ENCODE measurements at places on chromosomes 5 and 9.

DNA sequence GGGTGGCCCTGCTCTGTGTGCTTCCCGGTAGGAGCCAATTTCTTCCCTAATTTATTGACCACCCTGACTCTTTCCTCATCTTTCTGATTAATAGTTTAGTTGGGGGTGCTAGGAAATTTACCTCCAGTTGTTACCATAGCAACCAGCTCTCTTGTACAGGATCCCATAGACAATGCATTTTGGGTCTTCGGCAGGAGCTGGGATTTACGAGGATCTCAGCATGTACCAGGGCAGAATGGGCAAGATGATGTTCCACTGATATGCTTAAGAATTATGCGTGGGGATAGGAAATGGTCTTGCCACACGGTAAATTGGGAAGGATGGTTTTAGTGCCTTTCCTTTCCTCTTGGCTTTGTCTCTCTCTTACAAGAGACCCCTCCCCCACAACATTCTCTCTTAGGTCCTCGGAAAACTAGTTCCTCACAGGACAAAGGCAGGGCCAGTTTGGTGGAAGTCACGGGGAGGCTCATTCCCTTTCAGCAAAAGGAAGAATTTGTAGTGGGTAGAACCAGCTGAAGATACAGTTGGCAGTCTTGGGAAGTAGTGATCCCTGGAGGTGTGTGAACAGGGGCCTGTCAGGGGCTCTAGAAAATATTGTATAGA, 133.4 kb upstream of the SHB start:
- no peak for DNase-seq

DNA sequence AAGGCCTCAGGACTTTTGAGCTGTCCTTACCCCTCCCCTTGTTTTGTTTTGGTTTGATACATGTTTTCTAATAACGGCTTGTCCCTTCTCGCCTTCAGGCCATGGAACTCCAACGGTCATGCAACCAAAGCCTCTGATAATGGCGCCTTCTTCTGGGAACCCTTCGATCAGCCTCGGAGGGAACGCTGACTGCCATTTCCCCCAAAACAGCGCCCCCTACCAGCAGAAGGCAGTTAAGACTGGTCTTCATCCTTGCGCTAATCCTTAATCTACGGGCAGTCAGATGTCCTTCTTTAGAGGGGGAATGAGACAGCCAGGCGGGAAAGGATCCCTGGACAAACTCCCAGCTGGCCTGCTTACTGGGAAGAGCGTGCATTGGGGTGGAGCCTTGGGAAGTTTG, 276.6 kb downstream of the ICE1 start:
- no peak for DNase-seq

DNA sequence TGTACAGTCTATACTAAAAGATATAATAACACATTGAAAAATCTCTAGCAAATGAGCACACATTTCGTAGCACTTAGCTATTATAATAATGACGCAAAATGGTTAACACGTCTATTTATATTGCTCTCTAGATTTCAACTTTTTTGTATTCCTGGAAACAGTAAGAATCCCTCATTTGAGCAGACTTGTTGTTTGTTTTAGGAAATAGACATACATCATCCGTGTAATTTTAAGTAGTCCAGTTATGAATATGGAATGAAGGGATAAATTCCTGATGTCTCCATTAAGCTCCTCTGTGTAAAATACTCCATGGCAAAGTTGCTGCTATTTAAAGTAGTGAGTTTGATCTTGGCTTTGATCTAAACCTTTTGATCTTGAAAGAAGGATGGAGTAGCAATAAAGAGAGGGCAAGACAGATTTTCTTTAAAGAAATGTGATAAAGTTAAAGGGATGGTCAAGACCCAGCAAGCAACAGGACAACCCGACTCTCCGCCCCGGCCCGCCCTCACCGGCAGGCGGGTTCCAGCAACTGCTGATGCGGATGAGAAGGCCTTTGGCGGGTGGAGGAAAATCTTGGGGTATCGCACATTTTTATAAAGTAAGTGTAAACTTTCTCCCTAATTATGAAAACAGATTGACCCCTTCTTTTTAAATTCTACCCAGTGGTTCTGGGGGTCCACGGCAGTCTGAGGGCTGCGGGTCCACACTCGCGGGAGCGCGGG, 277.4 kb downstream of the AOPEP start:
- DNase-seq = no peak

GRCh38 chr9:3541206-3541605, 15.4 kb upstream of the RFX3 start:
- no peak for DNase-seq

DNA sequence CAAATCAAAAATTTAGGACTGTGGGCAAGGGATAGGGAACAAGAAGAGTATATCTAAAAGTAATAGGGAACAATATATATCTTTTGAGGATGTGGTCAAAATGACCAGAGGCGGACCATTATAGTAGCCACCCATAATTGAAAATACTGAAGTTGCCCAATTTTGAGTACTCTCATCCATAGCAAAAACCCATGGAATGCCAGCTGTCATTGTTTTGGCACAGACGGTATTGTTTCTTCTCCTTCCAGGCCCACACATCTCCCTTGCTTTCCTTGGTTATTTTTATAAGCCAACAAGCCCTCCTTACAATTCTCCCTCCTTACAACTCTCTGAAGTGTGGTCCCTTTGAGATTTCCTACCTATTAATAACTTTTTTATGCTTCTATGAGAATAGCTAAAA, 50.4 kb upstream of the RGMB start:
- no peak for DNase-seq

- DNase-seq = no peak
Measured at GRCh38 chr5:137822158-137822764, 45.4 kb upstream of the MYOT start.

- no peak for DNase-seq
Measured at GRCh38 chr9:104269996-104270963, 176.2 kb downstream of the SMC2 start.

- DNase-seq = no peak
Measured at GRCh38 chr5:133611357-133612248, 738 bp downstream of the FSTL4 start.

GRCh38 chr5:73615085-73615484, 10.9 kb upstream of the ARHGEF28 start:
- DNase-seq = no peak

DNA sequence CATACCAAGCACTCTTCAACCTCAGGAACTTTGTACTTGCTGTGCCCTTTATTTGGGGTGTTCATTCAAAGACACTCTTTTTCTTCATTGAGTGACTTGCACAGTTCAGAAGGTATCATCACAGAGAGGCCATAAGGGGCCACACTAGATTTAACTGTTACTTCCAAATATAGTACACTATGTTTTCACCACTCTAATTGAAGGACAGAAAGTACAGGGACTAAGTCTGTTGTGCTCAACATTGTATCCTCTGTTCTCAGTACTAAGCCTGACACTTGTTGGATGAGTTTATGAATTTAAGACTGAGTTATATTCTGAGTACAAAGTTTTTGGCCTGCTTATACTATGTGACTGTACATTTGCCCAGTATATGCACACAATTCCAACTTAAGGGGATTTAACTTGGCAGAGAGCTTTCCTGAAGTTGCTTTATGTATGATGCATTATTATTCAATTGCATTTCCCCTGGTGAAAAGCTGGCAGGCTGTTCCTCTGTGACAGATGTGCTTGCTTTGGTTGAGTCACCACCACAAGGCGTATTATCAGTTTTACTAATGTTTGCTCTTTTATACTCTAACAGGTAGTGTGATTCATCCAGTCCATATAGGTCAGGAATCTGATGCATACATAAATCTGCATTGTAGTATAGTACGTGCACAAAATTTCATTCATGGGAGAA, 714.8 kb downstream of the TLR4 start:
- no peak for DNase-seq

DNA sequence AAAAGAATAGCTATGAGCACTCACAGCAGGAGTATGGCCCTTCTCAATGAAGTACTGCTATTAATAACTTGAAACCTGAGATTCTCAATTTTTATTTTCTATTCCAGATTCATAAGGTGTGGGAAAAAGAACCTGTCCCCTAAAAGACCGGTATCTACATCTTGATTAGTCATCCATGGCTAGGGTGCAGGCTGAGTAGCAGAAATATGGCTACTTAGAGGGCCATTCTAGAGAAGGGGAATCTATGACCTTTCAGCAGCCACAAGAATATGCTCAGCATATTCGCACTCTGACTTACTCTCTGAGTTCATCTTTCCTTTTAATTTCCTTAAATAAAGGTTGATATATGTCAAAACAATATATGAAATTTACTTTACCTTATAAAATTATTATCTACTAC, 27.7 kb downstream of the WDR36 start:
- DNase-seq = no peak

DNA sequence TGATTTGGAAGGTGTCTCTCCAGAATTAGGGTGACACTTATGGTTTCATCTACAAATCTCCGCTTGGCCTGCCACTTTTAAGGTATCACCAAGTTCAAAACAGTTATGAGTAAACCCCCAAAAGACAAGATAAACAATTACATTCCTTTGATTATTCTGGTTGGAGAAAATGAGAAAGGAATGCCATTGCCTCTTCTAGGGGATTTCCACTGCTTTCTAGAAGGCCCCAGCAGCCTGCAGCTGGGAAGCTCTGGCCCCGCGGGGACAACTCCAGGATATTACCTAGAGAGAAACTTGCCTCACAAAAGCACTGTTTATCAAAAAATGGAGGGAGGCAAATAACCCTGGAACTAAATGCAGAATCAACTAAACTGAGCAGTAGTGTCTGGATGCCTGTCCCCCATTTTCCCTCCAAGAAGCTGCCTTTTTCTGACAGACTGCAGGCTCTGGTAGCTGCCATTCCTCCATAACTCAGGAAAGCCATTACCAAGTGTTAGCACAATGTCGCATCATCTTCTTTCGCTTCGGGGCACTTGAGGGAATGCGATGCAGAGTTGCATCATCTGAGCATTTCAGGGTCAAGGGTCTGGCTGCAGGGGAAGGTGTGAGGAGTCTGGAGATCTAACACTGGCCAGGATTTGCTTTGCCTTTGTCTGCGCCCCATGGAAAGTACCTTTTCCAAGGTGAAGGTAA, 71.5 kb upstream of the PLPP6 start:
- no peak for DNase-seq

DNA sequence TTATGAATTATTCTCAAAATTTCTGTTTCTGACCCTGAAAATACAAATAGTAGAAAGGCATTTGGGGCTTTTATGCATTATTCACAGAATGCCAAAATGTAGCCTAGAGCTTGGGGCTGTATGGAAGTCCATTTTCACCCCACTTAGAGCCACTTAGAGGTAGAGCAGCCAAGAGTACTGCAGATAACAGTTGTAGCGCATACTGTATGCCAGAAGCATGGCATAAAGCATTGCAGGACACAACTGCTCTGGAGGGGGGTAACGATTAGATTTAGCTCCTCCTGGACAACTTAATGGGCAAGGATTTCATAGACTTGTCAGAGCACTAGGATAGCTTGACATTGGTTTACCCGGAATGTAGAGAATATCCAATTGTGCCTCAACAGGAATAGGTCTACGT, 15.7 kb downstream of the SLC31A1 start:
- no peak for DNase-seq

DNA sequence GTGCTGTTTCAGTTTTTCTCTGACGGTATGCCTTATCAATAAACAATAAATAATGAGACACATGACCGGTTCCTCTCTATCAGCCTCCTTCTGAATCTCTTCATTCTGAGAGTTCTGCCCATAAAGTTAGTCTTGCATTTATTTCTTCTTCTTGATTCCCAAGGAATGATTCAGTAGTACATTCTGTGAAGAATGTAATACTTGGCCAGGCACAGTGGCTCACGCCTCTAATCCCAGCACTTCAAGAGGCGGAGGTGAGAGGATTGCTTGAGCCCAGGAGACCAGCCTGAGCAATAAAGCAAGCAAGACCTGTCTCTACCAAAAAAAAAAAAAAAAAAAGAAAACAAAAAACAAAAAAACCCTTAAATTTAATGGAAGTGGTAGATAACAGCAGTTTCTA, 53.9 kb downstream of the PAM start:
- no peak for DNase-seq

DNA sequence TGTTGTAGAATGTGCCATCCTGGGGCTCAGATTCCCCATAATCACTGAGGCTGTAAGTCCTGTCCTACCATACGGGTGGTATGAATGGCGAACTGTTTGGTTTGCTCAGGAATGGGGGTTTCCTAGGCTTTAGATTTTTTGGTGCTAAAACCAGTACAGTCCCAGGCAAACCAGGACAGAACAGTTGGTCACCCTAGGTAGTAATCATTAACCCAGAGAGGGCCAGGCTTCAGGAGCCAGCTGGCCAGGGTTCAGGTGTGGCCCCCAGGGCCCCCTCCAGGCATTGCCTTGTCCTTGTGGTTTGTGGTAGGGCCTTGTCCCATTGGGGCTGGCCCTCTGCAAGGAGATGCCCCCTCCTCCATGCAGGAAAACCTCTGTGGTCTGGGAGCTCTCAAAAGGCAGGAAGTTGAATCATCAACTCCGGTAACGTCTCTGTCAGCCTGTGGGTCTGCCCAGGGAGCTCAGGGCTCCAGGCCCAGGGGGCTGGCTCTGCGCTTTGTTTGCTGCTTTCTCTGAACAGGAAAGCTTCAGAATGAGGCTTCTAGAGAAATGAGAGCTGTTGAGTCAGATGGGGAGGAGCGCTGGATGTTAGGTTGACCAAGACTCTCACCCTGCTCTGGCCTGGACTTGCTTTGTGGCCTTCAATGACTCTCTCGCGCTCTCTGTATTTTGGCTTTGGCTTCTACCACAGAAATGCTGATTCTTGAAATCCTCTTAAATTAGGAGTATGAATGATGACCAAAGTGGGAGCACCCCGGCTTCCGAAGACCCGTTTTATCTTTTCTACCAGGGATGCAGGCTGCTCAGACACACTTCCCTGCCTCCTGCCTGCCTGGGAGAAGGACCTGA, 22.2 kb upstream of the JADE2 start:
- DNase-seq = no peak

GRCh38 chr9:91751922-91752321, 198.1 kb downstream of the ROR2 start:
- DNase-seq = no peak

DNA sequence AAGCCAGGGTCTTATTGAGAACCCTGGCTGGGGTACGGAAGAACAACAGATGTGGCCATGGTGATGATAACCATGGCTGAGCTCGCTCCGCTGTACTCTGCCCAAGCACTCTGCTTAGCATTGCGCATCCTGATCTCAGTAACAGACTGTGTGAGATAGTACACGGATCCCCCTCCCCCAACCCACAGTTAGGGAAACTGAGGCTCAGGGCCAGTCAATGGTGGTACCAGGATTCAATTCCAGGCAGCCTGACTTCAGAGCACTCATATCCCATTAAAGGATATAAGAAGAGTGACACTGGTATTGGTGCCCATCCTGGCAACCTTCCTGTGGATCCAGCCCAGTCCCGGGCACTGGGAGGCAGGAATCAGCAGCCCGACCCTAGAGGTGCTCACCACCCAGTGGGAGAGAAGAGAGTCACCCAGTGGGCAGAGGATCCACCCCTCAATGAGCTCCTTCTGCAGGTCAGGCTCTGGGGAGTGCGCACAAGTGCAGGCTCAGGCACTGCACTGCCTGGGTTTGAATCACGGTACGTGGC, 26.5 kb upstream of the KIF12 start:
- DNase-seq = no peak

- DNase-seq = no peak
Measured at GRCh38 chr5:176379881-176380280, 8.5 kb downstream of the NOP16 start.

- DNase-seq = no peak
Measured at GRCh38 chr9:98900244-98900643, 43.5 kb upstream of the COL15A1 start.

GRCh38 chr5:124783285-124783684, 36.8 kb upstream of the ZNF608 start:
- no peak for DNase-seq

GRCh38 chr9:26310294-26310693, 582.3 kb downstream of the CAAP1 start:
- no peak for DNase-seq

Measured in right renal pelvis (tissue), 4 donors.